ENCODE measurements at places on chromosomes 4 and X. TPM values are rescaled to one million over a fixed set of nuclear protein-coding genes. Genes with fewer than 3 reads are reported as not detected.
A peak's percentile ranks its signal among the peaks of the same experiment; 100 is the strongest.

Gene DRP2
- not detected for polyA plus RNA-seq

DNA sequence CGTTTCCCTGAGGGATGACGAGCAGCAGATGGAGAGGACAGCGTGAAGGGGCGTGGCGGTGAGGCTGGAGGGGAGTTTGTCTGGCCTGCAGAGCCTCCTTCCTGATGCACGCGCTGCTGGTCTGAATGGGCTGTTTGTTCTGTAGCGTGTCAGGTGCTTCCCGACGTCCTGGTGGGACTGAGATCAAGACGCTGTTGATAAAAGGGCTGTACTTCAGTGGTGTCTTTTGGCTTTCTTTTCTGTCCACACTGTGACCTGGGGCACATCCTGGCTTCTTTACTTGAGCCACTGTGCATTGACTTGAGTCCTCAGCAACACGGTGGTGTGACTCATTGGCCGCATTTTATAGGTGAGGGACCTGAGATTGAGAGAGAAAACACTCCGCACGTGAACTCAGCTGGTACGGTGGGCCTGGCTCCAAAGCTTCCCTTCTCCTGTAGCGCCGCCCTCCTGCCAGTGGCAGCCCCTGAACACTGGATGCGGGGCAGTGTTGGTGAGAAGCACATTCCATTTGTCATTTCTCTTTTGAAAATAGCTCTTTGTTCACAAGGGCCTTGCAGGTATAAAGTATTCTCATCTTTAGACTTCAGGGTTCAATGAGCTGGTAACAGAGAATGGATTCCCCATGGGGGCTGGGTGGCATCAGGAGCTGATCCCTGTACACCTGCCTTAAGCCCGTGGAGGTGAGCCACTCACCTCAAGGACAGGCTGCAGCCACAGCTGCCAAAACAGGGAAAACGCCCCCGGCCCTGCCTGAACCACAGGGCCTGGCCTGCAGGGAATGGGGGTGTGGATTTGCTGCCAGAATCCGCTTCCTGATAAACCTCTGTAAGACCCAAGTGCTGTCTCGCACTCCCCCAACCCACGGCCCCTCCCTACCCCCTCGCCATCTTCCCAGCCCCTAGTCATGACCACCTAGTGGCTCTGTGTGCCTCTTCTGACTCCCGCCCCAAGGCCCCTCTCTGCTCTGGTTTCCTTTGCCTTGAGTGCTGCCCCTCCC lies 29.2 kb downstream of the NSG1 start:
- H3K36me3 ChIP-seq: no peaks in the 10 kb centered on the region
- no peak for DNase-seq

- H3K27ac ChIP-seq: no peak overlapping the region
- no peaks in the 10 kb centered on the region for H3K4me1 ChIP-seq
- DNase-seq: no peak
- no peaks in the 10 kb centered on the region for H3K27me3 ChIP-seq
- no peaks in the 10 kb centered on the region for H3K36me3 ChIP-seq
Observed at GRCh38 chr4:158079661-158080060, 93.2 kb downstream of the GASK1B start.

GRCh38 chr4:2059046-2059725 lies at the start of gene NAT8L:
TSS of gene NAT8L (plus strand) at chr4:2059327. CDS start at chr4:2059512, 185 bp downstream.
- H3K27me3 ChIP-seq: peaks cover 3% of the 10 kb centered on the region
- no peaks in the 10 kb centered on the region for H3K4me1 ChIP-seq
- no peak within 1 kb of the TSS for H3K27ac ChIP-seq
- H3K36me3 ChIP-seq: no peaks in the 10 kb centered on the region

Gene ODAM
- polyA plus RNA-seq: not detected

- no peak overlapping the region for H3K27ac ChIP-seq
- H3K4me3 ChIP-seq: no peak overlapping the region
- no peaks in the 10 kb centered on the region for H3K36me3 ChIP-seq
- H3K4me1 ChIP-seq: no peaks in the 10 kb centered on the region
- no peaks in the 10 kb centered on the region for H3K27me3 ChIP-seq
Observed at GRCh38 chr4:37641352-37641751, 44.8 kb downstream of the RELL1 start.

Gene ADGRG4
- not detected for polyA plus RNA-seq

DNA sequence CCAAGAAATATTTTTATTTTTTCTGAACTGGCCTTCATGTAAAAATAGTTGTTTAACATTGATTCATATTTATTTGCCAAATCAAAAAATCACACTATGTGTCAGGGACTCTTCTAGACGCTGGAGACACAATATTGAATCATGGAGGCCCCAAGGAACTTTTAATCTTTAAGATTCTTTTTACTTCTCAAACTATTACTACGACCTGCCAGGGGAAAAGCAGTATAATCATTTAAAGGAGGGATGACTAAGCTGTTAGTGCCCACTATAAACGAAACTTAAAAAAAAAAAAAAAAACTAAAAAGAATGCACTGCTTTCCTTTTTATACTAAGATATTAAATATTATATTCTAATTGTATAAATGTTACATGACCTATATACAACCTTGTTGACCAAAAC lies 84.7 kb downstream of the PPA2 start:
- H3K27me3 ChIP-seq: no peaks in the 10 kb centered on the region
- no peaks in the 10 kb centered on the region for H3K36me3 ChIP-seq
- no peaks in the 10 kb centered on the region for H3K4me1 ChIP-seq
- no peak overlapping the region for H3K27ac ChIP-seq
- no peak overlapping the region for H3K4me3 ChIP-seq

Gene USP26
- not detected for polyA plus RNA-seq

DNA sequence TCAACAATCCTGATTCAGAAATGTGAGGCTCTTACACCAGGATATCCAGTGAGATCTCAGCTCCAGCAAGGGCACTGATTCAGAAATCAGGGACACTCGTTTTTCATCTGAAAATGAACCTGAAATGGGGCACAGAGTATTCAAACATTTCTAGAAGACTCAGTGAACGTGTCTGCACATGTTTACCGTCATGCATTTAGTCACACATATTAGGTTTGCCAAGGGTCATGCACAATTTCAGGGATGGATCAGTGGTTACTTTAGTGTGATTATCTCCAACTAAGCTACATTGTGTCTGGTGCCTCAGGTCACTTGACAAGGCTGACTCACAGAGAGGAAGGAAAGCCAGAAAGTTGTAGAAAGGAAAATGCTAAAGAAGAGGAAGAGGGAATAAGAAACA lies 33.6 kb upstream of the SPANXN2 start:
- no peak overlapping the region for H3K4me3 ChIP-seq
- H3K4me1 ChIP-seq: no peaks in the 10 kb centered on the region
- no peak for DNase-seq
- no peaks in the 10 kb centered on the region for H3K27me3 ChIP-seq

Gene PRSS12
- not detected for polyA plus RNA-seq

Gene IL13RA2
- not detected for polyA plus RNA-seq

Gene QRFPR
- polyA plus RNA-seq: not detected

- no peaks in the 10 kb centered on the region for H3K27me3 ChIP-seq
- H3K27ac ChIP-seq: no peak overlapping the region
- no peak overlapping the region for H3K4me3 ChIP-seq
- no peak for DNase-seq
- H3K36me3 ChIP-seq: no peaks in the 10 kb centered on the region
- H3K4me1 ChIP-seq: no peaks in the 10 kb centered on the region
Observed at GRCh38 chrX:38170556-38170955, 50.1 kb downstream of the SRPX start.

Gene SPIN2A
- 0.09 TPM for polyA plus RNA-seq

Gene UCHL1
- polyA plus RNA-seq: not detected

DNA sequence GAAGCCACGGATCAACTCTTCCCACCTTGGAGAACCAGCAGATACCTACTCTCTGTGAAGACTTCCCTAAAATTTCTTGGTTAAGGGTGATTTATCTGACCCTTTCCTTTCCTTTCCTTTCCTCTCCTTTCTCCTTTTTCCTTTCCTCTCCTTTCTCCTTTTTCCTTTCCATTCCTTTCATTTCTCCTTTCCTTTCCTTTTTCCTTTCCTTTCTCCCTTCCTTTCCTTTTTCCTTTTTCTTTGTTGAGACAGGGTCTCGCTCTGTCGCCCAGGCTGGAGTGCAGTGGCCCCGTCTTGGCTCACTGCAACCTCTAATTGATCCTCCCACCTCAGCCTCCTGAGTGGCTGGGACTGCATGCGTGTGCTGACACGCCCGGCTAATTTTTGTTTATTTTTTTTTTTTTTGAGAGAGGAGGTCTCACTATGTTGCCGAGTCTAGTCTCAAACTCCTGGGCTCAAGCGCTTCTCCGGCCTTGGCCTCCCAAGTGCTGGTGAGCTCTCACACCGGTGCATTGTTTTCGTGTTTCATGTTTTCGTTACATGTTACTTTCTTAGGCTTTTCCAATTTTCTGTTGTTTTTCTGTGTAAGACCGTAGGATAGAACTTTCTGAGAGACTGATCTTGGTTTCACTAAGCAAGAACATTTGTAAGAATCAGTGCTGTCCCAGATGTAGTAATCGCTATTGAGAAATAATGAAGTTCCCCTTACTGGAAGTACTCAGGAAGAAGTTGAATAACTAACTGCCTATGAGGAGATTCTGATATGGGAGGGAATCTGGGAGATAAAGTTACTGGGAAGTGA lies 2.0 kb downstream of the TMEM165 start:
- H3K36me3 ChIP-seq: no peaks in the 10 kb centered on the region
- H3K4me1 ChIP-seq: peaks cover 31% of the 10 kb centered on the region
- H3K27me3 ChIP-seq: no peaks in the 10 kb centered on the region
- peak overlapping the region; percentile 23 for H3K4me3 ChIP-seq
- no peak for DNase-seq
- H3K27ac ChIP-seq: peak overlapping the region; percentile 45

Gene UVSSA
- 9.1 TPM for polyA plus RNA-seq

DNA sequence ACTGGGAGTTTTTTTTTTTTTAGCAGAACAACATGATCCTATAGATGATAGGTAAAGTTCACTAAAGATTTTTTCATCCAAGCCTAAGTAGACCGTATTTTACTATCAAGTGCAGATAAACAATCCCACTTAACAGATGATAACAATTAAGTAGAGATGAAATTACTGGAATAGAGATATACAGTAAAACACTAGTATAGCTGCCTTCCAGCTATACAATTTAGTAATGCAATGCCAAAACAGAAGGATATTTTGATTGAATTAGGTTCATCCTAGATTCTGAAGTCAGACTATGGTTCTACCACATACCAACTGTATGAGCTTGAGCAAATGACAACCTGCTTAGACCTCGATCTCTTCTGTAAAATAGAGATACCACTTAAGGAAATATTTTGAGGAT lies 24.3 kb downstream of the KLHL8 start:
- no peak for DNase-seq
- H3K27ac ChIP-seq: no peak overlapping the region
- no peak overlapping the region for H3K4me3 ChIP-seq
- no peaks in the 10 kb centered on the region for H3K27me3 ChIP-seq
- H3K36me3 ChIP-seq: no peaks in the 10 kb centered on the region

- H3K36me3 ChIP-seq: no peaks in the 10 kb centered on the region
- no peak overlapping the region for H3K4me3 ChIP-seq
- DNase-seq: no peak
- no peak overlapping the region for H3K27ac ChIP-seq
- H3K4me1 ChIP-seq: no peaks in the 10 kb centered on the region
Observed at GRCh38 chr4:188613976-188614375, 474.7 kb downstream of the TRIML1 start.

DNA sequence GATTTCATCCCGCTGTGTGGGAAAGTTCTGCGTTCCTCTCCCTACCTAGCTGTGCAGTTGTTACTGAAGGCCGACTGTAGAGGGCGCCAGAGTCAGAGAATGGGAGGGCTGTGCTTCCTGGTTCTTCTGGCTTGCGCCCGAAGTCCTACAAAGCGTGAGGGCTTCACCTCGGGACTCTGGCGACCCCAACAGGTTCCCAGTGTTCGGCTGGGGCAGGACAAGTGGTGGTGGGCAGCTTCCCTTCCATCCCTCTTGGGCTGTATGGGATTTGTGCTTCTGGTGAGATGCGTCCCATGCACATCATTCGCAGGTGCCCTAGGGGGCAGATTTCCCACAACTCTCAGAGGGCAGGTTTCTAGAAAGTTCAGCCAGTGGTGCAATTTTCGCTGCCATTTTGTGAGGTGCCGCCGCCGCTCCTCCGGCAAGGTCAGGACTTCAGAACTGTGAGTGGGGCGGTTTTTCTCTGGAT lies 27.3 kb downstream of the CT45A1 start:
- H3K27me3 ChIP-seq: no peaks in the 10 kb centered on the region
- DNase-seq: peak; percentile 27
- H3K36me3 ChIP-seq: no peaks in the 10 kb centered on the region
- H3K4me1 ChIP-seq: no peaks in the 10 kb centered on the region
- H3K27ac ChIP-seq: no peak overlapping the region

GRCh38 chr4:104424475-104424941 lies 70.2 kb downstream of the CXXC4 start:
- DNase-seq: no peak
- no peaks in the 10 kb centered on the region for H3K27me3 ChIP-seq
- no peak overlapping the region for H3K27ac ChIP-seq
- no peak overlapping the region for H3K4me3 ChIP-seq

Gene FGB
- not detected for polyA plus RNA-seq

DNA sequence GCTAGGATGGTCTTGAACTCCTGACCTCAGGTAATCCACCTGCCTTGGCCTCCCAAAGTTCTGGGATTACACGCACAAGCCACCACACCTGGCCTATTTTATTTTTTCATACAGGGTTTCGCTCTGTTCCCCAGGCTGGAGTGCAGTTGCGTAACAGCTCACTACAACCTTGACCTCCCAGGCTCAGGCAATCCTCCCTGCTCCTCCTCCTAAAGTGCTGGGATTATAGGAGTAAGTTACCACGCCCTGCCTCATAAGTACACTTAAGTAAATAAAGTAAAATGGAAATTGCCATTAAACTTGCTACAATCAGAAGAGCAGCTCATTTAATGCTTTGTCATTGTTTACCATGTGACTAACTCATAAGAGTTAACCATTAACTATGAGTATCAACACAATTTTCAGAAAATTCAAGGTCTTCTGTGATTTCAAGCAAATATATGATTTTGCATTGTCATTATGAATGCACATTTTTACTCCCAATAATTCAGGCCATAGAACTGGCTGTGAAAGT lies 12.3 kb downstream of the UGDH start:
- no peak overlapping the region for H3K4me3 ChIP-seq
- H3K27ac ChIP-seq: no peak overlapping the region
- no peak for DNase-seq

- H3K4me1 ChIP-seq: peaks cover 21% of the 10 kb centered on the region
- H3K27ac ChIP-seq: no peak overlapping the region
- no peak for DNase-seq
- H3K27me3 ChIP-seq: no peaks in the 10 kb centered on the region
- no peak overlapping the region for H3K4me3 ChIP-seq
- no peaks in the 10 kb centered on the region for H3K36me3 ChIP-seq
Observed at GRCh38 chr4:7755561-7755960, 184.1 kb downstream of the AFAP1 start.

GRCh38 chr4:186727977-186728519 lies 4.4 kb upstream of the FAT1 start:
- H3K4me3 ChIP-seq: no peak overlapping the region
- no peaks in the 10 kb centered on the region for H3K27me3 ChIP-seq
- no peak overlapping the region for H3K27ac ChIP-seq
- no peaks in the 10 kb centered on the region for H3K4me1 ChIP-seq
- no peak for DNase-seq

DNA sequence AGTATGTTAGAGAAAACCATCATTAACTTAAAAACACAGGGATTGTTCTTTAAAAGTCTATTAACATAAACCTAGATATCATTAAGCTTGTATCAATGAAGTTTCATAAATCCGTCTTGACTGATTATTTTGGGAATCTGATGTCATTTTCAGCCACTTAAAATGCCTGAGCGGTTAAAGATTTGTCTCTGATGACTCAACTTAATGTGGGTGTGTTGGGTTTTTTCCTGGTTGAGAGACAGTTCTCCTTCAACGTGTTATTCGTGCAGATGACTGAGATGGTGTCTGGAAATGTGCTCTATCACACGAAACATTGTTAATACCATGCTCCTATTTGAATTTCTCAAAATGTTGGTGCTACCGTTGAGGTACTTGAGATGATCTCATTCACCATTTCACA lies 227.3 kb upstream of the TENM3 start:
- H3K27me3 ChIP-seq: no peaks in the 10 kb centered on the region
- H3K4me3 ChIP-seq: no peak overlapping the region
- no peak for DNase-seq
- H3K4me1 ChIP-seq: no peaks in the 10 kb centered on the region
- H3K27ac ChIP-seq: no peak overlapping the region

Gene UGT2B10
- polyA plus RNA-seq: not detected

Data from naive thymus-derived CD4-positive, alpha-beta T cell (primary cell).